ENCODE measurements at places on chromosomes 1 and 21.

- DNase-seq: peak; percentile 54
Observed at GRCh38 chr1:12416101-12416500, 186.3 kb downstream of the VPS13D start.

DNA sequence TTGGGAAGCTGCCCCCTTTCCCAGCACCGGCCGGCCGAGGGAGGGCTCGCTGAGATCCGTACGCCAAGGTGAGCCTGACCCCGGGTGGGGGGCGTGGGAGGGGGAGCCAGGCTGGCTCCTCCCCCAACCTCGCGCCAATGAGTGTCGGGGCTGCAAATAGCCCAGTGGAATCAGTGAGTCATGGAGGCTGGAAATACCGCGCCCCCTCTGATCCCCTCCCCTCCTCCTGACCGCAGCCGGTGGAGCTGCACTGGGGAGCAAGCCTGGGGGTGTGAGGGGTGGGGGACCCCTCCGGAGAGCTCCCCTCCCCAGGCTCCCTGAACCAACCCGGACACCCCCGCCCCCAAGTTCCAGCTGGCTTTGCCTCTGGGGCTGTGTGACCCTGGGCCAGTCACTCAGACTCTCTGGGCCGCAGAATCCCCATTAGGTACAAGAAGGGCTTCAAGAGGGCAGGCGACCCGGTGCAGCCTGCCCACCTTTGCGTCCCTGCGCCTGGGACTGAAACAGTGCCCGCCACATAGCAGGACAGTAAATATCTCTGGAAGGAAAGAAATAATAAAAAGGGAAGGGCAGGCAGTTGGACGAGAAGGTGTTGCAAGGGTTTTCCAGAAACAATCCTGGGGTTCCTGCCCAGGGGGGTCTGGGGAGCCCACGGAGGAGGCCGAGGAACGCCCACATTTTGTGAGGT, 4.5 kb downstream of the HSPB7 start:
- peak; percentile 28 for DNase-seq

DNA sequence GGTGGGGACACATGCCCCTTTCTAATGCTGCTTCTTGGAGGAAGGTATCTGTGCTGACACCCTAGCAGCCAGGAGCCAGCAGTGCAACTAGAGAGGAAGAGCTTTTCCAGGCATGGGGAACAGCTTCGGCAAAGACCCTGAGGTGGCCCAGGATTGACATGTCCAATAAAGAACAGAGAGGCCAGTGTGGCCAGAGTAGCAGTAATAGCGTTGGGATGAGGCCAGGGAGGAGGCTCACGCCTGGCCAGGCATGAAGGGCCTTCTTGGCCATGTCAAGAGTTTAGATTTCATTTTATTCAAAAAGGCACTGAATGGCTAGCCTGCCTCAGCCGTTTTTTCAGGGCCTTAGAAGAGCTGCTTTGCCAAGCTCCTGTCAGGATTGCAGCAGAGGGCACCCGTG, 16.3 kb upstream of the ADAMTSL4 start:
- DNase-seq: no peak

DNA sequence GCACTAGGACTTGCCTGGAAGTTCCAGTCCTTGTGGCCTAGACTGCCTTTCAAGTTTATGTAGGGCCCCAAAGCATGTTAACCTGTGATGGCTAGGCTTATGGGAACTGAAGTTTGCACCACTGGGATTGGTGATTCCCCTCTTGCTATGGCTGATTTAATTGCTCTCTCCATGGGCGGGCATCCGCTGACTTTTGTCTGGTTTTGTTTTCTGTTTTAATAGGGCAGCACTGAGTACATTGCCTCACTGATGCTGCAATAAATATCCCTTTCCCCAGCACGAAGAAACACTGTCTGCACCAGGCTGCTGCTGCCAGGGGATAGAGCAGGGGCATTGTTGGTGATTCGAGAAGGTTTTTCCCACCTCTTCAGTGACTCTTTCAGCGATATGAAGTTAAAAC, 73.3 kb upstream of the PDE4B start:
- no peak for DNase-seq

DNA sequence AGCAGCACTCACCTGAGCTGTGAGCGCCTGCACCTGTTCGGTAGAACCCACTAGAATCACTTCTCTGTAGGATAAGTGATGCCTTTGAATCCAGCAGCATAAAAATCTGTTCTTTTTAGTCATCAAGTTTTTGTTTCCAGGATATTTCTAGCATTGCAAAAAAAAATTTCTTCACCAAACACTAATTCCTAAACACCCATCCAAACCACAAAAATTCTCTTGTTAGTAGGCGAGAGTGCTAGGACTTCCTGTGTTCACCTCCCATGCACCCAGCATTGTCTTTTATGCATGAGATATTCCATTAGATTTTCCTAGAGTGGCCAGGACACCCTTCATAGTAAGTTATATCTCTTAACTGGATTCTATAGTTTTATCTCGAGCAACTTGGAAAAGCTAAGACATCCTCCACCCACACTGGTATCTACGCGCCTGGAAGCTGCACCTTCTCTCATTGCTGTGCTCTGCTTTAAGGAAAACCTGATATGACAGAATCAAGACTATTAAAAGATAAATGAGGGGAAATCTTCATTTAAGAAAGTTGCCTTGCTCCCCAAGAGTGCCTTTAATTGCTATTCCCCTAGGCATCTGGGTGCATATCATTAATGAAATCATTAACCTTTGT, 12.3 kb downstream of the SERTAD4 start:
- no peak for DNase-seq

- no peak for DNase-seq
Observed at GRCh38 chr1:109279615-109280278, 3.2 kb downstream of the PSRC1 start.

- DNase-seq: no peak
Observed at GRCh38 chr1:113205980-113206766, 133.2 kb downstream of the LRIG2 start.

- DNase-seq: no peak
Observed at GRCh38 chr1:201790261-201790660, 38.7 kb upstream of the IPO9 start.

DNA sequence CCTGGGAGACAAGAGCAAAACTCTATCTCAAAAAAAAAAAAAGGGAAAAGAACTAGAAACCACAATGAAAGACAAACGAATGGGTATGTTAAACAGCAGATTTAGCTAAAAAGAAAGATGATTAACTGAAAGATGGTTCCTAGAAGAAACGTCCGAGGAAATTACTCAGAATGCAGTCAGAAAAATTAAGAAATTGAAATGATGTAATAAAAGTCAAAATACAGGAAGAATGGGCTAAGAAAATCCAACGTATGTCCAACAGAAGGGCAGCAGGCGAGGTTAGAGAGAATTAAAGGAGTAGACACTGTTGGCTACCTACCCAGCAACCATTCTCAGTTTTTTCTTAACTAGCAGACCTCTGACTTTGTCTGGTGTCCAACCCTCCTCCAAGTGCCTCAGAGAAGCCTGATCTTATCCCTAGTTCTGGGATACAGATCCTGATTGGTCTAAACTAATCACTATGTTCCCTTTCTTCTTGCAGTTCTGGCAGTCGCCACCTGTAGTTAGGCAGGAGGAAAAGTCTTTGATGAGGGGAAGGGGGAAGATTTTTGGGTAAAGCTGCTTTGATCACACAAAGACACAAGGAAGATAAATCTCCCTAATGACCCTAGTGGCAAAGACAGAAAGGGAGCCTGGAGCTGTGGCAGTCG, 25.7 kb downstream of the GPR161 start:
- peak; percentile 44 for DNase-seq

DNA sequence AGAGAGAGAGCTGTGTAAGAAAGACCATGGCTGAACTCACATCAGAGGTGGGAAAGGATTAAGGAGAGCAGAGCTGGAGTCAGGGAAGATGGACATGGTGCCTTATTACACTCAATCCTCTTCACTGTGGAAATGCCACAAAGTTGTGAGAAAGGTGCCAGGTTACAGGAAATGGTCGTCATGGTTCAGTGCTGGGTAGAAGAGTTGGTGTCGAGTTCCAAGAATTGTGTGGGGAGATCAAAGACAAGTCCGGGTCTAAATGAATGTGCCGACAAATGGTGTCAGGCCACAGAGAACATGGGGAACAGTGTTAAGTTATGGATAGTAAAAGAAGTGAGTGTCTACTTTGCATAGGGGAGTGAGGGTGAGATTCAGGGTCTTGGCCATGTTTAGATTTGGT, 40.9 kb downstream of the LAMC2 start:
- DNase-seq: no peak

- DNase-seq: no peak
Observed at GRCh38 chr1:189192741-189193520, 1284.7 kb downstream of the BRINP3 start.

DNA sequence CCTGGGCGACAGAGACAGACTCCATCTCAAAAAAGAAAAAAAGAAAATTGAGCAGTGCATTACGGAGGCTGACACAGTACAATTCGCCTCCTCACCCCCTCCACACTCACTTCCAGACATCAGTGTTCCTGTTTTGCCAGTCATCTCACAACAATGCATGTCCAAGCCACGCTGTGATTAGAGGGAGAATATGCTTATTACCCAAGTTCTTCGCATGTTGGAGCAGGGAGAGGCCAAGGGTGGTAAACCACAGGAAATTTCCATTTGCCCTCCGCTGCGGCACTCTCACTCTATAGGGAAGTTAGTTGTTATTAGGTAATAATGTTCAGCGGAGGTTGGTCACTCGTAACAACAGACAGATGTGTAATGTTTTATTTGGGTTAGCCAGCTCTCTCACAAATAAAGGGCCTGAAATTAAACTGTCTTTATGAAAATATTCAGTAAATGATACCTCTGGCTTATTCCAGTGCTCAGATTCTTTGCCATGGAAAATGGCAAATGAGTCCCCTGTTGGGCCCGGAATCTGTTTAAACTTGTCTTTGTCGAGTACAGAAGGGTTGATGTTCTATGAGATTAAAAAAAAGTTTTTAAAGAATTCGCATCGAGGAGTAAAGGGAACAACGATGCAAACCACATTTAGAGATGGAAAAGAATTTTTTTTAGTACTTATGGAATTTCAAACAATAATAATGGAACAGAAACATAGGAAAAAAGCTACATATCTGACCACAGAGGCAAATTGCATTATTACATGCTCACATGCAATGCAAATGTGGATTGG, 33.1 kb downstream of the KCNJ15 start:
- DNase-seq: peak; percentile 99

DNA sequence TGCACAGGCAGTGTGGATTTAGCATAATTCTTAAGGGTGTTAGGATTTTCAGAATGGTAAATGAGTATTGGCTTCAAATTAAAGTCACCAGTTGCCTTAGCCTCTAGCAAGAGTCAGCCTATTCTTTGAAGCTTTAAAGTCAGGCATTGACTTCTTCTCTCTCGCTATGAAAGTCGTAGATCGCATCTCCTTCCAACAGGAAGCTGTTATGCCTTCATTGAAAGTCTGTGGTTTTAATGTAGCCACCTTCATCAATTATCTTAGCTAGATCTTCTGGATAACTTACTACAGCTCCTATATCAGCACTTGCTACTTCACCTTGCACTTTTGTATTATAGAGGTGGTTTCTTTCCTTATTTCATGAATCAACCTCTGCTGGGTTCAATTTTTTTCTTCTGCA, 320.2 kb downstream of the PTPRC start:
- DNase-seq: no peak

DNA sequence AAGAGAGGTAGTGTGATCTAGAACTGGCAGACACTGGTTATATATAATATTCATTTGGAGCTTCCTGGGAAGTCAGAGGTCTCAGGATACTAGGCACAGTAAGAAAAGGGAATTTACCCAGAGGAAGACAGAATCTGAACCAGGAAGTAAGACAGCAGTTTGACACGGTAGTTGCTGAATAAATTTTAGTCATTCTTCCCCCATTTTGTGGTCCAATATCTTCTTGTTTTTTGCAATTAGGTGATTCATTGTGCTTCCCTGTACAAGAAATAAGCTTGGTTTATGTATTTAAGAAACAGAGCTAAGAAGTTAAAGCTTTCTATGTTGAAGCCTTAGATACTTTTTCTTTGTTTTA, 1.3 kb downstream of the TMEM167B start:
- peak; percentile 78 for DNase-seq

GRCh38 chr1:71252900-71253299, 172.1 kb upstream of the ZRANB2 start:
- no peak for DNase-seq

Measured in inflammatory macrophage (primary cell).